Muscle of back (tissue), 13 donors: ENCODE measurements at places on chromosomes 2 and 18.

- DNase-seq, result no peak
These were observed 120.9 kb upstream of the TTN start for GRCh38 chr2:178928077-178928476.

- DNase-seq, result no peak
These were observed 99.5 kb downstream of the MEIS1 start for GRCh38 chr2:66534461-66534860.

DNA sequence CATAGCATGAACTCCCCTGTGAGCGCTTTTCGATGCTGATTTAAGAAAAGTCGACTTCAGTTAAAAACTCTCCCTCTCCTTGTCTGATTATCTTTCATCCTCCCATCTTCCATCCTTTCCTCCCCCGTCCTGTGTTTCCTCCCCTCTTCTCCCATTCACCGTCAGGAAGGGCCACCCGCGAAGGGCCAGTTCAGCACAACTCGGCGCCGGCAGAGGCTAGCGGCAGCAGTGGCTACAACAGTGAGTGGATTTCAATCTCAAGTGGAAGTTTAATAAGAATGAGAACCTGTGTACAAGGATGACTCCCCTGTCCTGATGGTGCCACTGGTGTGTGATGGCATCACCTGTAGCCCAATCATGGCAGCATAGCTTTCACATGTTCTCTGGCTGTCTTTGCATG, 106.9 kb downstream of the PRKRA start:
- DNase-seq, result no peak

- peak; percentile 82 for DNase-seq
These were observed 27.2 kb downstream of the EIF2AK3 start for GRCh38 chr2:88600038-88600465.

DNA sequence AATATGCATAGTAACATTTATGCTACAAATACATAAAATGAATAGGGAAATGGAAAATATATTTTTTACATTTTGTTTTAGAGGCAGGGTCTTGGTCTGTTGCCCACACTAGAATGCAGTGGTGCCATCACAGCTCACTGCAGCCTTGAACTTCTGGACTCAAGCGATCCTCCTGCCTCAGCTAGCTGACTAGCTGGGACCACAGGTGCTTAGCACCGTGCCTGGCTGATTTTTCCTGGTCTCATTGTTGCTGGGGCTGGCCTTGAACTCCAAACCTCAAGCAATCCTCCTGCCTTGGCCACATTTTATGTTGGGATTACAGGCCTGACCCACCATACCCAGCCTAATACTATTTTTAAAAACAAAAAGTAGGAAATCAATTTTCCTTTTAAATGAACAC, 33.2 kb downstream of the XPO1 start:
- DNase-seq, result no peak

DNA sequence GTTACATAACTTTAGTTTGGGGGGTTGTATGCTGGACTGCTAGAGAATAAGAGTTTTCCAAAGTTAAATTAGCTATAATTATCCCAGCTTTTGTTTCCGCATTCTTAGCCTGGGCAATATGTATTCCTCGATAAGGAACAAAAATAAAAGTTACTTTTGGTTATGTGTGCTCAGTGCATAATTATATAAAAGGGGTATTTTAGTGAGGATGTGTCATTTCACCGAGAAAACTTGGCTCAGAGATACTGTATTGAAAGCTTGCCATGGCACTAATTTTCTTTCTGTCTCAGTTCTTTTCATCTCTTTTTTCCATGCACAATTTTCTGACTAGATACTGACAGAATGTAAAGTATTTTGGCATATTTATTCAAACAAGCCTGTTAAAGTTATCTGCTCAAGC, 28.2 kb downstream of the ARHGAP15 start:
- DNase-seq, result no peak

DNA sequence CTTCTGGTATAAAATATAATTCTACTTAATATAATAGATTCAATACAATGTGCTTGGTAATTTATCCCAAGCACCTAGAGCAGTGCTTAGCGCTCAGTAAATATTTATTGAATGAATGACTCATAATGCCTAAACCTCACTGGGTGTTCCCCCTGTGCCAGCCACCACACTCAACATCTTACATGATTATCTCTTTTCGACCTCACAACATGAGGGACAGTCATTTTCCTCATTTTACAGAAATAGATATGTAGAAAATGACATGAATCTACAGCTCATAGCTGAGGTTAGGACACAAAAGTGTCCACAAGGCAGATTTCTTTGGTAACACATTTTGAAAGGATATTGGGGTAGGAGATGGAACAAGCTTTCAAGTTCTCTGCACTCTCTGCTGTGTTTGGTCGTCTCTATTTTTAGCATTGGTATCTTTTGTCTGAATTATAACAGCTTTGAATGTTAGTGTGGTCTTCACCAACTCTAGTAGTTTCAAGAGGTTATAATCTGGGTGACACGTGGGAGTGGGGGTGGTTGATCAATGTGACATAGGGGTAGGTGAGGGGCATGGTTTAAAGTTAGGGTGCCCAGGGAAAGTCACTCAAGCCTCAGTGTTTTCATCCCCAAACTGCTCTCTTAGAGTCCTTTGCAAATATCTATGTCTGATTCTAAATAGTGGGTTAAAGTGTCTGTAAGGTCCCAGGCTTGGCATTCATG, 9.8 kb downstream of the MYOM1 start:
- no peak for DNase-seq

- DNase-seq, result no peak
These were observed 153.5 kb downstream of the SLC39A10 start for GRCh38 chr2:195810340-195811098.

GRCh38 chr2:138329591-138329990, 172.0 kb upstream of the SPOPL start:
- no peak for DNase-seq

- DNase-seq, result no peak
These were observed 57.2 kb downstream of the LRRTM1 start for GRCh38 chr2:80247339-80247738.

- no peak for DNase-seq
These were observed 119.6 kb downstream of the FAM210A start for GRCh38 chr18:13606604-13607254.

DNA sequence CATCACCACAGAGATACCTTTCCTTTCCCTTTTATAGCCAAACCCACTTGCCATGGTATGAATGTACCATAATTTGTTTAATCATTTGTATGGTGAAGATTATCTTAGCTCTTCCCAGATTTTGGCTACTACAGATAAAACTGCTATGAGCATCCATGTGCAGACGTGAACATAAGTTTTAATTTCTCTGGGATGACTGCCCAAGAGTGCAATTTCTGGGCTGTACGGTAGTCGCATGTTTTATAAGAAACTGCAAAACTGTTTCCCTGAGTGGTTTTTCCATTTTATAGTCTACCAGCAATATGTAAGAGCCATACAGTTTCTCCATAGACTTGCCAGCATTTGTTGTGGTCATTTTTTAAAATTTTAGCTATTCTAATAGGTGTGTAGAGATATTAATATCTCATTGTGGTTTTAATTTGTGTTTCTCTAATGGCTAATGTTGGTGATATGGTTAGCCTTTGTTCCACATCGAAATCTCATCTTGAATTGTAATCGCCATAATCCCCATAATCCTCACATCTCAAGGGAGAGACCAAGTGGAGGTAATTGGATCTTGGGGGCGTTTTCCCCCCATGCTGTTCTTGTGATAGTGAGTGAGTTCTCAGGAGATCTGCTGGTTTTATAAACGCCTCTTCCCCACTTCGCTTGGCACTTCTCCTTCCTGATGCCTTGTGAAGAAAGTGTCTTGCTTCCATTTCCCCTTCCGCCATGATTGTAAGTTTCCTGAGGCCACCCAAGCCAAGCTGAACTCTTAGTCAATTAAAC, 628.5 kb upstream of the KLHL29 start:
- no peak for DNase-seq

- no peak for DNase-seq
These were observed 75.1 kb upstream of the PARD3B start for GRCh38 chr2:204470178-204470620.

DNA sequence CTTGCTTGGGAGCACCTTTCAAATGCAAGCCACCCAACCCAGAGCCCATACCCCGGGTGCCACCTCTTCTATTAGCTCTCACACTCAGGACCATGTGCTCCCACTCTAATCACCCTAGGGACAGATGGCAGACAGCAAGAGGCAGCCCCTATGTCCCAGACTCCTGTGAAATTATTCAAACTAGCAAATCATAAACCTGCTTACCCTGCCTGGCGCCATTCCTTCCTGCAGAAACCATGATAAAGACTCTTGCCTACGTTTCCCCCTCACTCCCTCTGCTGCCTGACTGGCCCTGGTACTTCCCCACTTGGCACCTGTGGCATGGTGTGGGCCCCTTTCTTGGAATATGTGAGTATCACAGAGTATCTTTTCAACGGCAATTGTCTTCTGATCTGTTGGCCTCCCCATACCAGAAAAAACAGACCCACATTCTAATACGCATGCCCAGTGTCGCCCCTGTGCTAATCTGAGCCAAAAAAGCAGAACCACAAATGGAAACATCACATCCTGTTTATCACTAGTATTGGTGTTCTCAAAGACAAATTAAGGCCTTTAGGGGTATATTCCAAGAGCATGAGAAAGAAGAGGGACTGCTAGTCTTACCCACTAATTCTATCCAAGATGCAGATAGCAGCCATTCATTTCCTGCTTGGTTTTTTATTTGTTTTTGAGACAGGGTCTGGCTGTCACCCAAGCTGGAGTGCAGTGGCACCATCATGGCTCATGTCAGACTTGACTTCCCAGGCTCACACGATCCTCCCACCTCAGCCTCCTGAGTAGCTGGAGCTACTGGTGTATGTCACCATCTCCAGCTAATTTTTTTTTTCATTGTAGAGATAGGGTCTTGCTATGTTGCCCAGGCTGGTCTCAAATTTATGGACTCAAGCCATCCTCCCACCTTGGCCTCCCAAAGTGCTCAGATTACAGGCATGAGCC, 44.1 kb upstream of the TTC39C start:
- no peak for DNase-seq

GRCh38 chr2:122019724-122020123, 264.3 kb downstream of the TSN start:
- DNase-seq, result no peak

GRCh38 chr18:53382870-53383269, 841.6 kb downstream of the MBD2 start:
- no peak for DNase-seq

DNA sequence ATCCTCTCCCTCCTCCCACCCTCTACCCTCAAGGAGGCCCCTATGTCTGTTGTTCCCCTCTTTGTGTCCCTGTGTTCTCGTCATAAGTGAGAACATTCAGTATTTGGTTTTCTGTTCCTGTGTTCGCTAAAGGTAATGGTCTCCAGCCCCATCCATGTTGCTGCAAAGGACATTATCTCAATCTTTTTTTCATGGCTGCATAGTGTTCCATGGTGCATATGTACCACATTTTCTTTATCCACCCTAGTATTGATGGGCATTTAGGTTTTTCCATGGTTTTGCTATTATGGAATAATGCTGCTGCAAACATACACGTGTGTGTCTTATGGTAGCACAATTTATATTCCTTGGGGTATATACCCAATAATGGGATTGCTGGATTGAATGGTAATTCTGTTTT, 33.0 kb downstream of the PUM2 start:
- no peak for DNase-seq

GRCh38 chr18:79927607-79928562, 23.6 kb downstream of the SLC66A2 start:
- DNase-seq, result no peak

DNA sequence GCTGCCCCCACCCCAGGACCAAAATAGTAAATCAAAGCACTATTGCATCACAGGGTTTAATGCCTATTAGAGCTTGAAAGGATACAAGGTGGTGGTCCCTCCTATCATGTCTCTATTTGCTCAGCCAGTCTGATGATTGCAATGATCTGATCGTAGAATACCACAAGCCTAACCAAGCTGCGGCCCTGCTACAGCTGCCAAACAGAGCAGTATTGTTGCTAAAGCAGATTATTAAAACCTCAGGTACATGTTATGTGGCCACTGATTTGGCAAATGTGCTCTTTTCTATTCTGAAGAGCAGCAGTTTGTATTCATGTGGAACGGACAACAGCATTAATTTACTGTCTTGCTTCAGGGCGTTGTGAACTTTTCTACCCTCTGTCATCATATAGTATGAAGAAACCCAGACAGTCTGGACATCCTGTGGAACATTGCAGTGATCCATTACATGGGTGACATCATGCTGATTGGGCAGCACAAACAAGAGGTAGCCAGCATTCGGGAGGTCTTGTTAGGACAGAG, 8.4 kb upstream of the VAPA start:
- no peak for DNase-seq

DNA sequence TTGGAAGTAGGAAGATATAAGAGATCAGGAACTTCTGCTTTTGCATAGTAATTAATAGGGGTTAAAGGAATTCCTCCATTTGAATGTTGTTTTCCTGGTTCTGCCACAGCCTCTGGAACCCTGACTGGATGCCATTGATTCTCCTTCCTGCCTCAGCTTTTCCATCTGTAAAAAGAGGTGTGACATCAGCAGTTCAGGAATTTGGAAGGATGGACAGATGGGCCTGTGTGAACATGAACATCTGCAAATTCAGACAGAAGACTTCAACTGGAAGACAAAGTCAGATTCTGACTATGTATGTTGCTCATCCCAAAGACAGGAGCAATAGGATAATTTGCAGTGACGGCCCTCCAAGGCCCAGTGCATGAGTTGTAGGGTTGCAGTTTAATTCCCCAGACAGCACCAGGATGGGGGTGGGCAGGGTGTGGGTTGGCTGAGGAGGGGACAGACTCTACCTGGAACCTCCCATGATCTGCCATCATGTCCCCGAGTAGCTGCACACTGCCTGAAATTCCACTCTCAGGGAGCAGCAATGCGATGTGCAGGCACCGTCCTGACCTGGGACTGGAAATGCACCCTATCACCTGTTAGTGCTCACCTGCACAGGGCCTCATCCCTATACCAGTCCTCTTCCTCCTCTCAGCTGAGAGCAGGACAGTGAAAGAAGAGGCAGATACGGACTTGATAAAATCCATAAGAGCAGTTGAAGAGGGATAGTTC, 98.9 kb upstream of the EPAS1 start:
- DNase-seq, result no peak

GRCh38 chr2:222794585-222795449, 66.0 kb upstream of the ACSL3 start:
- DNase-seq, result no peak

GRCh38 chr2:40448476-40449079, 3.3 kb downstream of the SLC8A1 start:
- DNase-seq, result no peak

- no peak for DNase-seq
These were observed 232.2 kb downstream of the ZNF804A start for GRCh38 chr2:184830531-184830930.

GRCh38 chr2:54396798-54397197, 59.3 kb upstream of the SPTBN1 start:
- no peak for DNase-seq

- no peak for DNase-seq
These were observed 633.5 kb downstream of the DCDC2C start for GRCh38 chr2:4336864-4337263.

DNA sequence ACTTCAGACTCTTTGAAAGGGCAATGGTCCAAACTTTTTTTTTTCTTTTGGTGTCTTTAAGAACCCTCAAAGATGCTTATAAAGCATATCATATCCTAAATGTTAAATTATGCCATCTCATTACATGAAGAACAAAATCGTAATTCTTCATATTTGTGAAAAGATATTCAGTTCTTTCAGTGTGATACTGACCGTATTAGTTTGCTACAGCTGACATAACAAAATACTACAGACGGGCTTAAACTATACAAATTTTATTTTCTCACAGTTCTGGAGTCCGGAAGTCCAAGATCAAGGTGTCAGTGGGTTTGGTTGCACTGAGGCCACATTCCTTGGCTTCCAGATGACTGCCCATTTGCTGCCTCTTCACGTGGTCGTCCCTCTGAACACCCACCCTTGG, 1377.2 kb upstream of the ZEB2 start:
- no peak for DNase-seq
